RPMI7951 (cell line): ENCODE measurements at places on chromosomes 2 and 18. TPM values are rescaled to one million over a fixed set of nuclear protein-coding genes. Genes with fewer than 3 reads are reported as not detected.

The SNTG2 gene
- total RNA-seq: not detected in 2 replicates

GRCh38 chr2:24717263-24717951 lies 75.8 kb downstream of the PTRHD1 start:
- DNase-seq: no peak

DNA sequence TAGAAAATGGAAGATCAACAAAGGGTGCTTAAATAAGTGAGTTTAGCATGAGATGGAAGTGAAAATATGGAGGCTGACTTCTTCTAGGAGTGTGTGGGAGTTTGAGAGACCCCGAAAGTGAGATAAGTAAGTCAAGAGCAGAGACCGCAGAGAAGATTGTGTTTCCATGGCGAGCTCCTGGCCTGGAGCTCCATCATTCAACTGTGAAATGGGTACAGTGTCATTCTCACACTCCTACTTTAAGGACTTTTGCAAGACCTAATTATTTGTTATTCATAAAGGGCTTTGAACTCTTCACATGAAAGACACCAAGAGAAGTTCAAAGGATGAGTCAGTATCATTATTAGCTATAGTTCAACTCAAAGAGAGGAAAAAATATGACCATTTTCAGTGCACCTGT lies 134.2 kb upstream of the PIK3C3 start:
- no peak for DNase-seq

- DNase-seq: no peak
Observed at GRCh38 chr2:174076040-174076439, 110.9 kb upstream of the SP3 start.

GRCh38 chr2:135638825-135639224 lies 102.8 kb upstream of the UBXN4 start:
- DNase-seq: no peak

GRCh38 chr18:58581265-58581664 lies 47.6 kb downstream of the ALPK2 start:
- DNase-seq: peak; percentile 98

- DNase-seq: peak; percentile 53
Observed at GRCh38 chr2:27901234-27901633, 10.7 kb downstream of the BABAM2 start.

The CASP8 gene
- 43.4 and 45.3 TPM in 2 replicates for total RNA-seq

The MC2R gene
- total RNA-seq: not detected in 2 replicates

DNA sequence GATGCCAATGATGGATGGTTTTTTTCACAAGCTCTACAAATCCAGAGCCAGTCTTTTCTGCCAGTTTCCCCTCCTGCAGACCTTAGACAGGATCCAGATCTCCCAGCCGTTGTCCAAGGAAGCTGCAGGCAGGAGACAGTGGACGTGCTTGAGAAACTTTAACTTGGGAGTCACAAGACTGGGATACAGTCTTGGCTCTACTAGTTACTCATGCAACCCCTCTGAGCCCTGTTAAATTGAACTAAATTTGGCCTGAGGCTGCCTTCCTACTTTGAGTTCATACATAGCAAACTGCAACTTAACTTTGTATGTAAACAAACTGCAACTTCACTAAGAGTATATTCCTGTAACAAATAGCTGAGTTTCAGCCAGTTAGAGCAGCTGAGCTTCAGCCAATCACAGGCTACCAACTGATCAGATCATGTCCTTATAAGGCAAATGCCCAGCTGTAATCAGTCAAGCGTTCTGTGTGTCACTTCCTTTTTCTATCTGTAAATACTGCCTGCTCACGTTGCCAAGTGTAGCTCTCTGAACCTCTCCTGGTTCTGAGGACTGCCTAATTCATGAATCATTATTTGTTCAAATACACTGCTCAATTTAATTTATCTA lies 140.9 kb downstream of the CAPN13 start:
- peak; percentile 97 for DNase-seq

The HDHD2 gene
- total RNA-seq: 15.1 and 16.8 TPM in 2 replicates

DNA sequence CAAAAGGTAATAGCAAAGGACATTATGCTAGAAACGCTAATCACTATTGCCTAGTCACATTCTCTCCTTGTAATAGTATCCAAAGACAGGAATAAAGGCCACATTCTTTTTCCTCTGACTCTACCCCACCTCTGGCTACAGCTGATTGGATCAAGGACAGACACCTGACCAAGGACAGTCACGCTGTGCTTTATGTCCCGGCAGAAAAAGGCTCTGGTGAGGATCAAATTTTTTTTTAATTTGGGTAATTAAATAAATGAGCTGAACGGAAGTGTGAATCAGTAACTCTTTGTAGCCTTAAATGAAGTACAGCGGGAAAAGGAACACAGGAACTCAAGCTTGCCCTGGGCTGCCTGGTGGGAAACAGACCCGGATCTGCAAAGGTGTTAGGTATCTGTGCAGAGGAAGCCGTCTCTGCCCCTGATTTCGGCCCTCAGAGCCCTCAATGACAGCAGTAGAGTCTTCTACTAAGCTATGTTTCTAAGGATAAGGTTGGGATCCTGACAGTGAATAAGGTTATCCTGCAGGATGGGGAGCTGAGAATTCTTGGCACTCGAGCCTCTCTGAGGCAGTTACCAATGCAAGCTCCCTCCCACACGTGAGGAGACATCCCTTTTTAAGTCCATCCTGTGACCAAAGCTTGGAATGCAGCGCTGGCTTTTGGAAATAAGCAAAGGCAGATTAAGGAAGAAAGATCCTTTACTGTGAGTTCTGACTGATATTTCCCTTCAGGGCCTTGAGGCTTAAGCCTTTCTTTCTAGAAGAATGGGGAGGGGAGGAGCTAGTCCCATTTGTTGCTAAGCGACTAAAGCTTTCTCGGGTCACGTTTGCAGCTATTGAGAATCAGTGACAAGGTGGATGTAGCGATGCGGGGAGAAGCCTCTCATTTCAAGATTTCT lies 37.8 kb upstream of the IKZF2 start:
- peak; percentile 69 for DNase-seq

The SAG gene
- 0.12 TPM in 1 of 2 replicates, not detected in the other for total RNA-seq

The DYNAP gene
- not detected in 2 replicates for total RNA-seq

The SMAD2 gene
- 65.6 and 73.3 TPM in 2 replicates for total RNA-seq

- DNase-seq: no peak
Observed at GRCh38 chr2:232875256-232876121, 5.4 kb downstream of the SNORC start.

GRCh38 chr2:136250131-136250530 lies 132.2 kb upstream of the CXCR4 start:
- DNase-seq: no peak

DNA sequence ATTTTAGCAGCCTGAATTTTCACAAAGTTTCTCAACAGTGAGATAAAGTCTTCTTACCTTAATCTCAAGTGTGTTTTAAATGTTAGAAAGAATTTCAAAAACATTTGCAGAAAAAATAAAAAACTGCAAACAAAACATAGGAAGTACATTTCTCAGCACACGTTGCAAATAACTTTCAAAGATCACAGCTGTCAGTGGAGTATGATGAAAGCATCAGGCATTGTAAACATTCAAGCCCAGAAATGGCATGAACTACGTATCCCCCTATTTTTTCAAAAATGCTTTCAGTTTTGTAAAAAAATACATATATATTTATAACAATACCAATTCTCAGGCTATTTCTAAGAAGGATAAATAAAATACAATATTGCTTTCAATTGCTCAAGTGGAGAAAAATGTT lies 320.6 kb upstream of the TFPI start:
- no peak for DNase-seq

GRCh38 chr2:198220763-198221610 lies 416.6 kb downstream of the PLCL1 start:
- DNase-seq: no peak

DNA sequence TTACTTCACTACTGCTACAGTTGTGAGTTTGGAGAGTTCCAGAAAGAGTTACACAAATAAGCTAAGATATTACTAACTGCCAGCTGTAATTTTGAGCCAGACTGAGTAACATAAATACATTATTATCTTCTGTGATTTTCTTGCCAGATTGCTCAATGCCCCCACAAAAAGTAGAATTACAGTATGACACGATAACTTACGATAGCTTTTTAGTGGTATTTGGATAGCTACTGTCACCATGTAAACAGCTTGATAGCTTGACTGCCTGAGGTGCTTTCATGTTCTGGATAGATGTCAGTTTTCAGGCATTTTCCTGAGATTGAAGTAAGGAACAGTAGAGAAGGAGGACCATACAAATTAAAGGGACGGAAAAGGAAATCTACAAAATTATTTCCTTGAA lies 533.3 kb downstream of the SOCS6 start:
- no peak for DNase-seq

- peak; percentile 2 for DNase-seq
Observed at GRCh38 chr18:50578651-50579050, 18.8 kb downstream of the MAPK4 start.

DNA sequence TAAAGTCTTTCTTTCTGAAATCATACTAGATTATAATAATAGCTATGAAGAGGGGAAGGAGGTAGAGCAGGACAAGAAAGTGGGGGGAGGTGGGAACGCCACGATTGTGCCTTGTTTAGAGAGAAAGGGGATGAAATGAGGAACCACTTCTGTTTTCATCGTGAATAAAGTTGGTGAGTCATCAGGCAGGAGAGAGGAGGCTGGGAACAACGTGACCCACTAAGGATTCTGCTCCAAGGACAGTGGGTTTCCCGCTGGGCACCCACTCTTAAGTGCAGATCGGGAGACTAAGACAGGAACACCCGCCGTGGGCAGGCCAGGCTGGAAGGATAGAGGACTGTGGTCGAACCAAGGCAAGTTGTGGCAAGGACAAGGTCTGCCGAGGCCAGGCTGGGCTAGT lies 158.2 kb downstream of the L3MBTL4 start:
- DNase-seq: no peak

DNA sequence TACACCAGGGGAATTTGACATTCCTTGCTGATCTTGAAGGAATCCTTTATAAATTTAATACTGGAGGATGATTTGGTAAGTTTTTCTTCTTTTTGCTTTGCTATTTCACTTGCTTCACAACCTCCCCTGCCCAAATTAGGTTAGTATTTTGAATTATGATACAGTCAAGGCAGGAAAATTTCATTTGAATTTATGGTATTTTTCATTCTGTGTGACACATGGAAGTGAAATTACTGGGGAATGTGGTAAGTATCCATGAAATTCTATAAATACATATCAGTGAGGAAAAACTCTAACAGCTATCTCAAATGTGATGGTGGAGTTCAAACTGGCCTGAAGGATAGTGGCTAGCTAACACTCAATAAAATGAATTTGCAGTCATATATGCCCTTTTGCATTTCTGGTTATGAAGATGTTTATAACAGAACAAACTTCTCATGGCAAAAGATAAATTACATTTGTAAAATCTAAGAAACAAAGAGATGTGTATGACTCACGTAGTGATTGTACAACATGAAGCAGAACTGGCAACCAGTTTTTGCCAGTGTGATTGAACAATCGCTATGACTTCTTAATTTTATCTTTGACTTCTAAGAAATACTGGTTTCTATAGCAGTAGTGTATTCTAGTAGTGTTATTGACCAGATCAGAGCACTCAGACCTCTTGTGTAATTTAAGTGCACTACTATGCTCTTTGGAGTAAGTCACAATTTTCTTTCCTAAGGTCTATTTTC lies 152.6 kb downstream of the IKZF2 start:
- DNase-seq: no peak

DNA sequence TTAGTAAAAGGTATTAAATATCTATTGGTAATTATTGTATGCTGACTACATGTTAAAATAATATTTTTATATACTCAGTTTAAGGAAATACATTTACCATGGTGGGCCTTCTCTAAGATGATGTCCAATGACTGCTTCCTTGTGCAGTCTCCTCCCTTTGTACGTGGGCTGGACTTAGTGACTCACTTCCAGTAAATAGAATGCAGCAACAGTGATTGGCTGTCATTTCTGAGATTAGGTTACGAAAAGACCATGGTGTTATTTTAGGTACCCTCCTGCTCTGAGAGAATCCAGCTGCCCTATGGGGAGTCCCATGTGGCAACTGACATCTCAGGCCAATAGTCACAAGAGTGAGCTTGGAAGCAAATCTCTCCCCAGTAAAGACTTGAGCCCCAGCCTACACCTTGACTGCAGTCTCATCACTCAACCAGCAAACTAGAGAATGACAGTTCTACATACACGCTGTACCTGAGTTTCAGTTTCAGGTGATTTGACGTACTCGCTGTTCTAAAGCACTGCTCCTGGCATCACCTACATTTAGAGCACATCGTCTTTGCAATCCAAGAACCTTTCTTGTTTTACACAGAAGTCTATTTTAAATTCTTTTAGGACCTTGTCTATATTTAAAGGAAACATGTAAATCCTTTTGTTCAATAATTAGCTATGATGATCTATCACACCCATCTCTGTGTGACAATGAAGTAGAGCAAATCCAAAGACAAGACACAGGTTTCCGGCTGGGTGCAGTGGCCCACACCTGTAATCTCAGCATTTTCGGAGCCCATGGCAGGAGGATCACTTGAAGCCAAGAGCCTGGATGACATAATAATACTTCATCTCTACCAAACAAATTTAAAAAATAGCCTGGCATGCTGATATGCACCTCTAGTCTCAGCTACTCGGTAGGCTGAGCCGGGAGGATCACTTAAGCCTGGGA lies 87.2 kb downstream of the COBLL1 start:
- no peak for DNase-seq

The SLC38A11 gene
- total RNA-seq: not detected in 2 replicates

The TNFRSF11A gene
- 0.10 and 0.36 TPM in 2 replicates for total RNA-seq

The GAL3ST2 gene
- total RNA-seq: not detected in 2 replicates

- no peak for DNase-seq
Observed at GRCh38 chr2:6089474-6089873, 397.3 kb downstream of the SOX11 start.

- peak; percentile 78 for DNase-seq
Observed at GRCh38 chr18:48529796-48530195, 9.0 kb upstream of the CTIF start.

- peak; percentile 18 for DNase-seq
Observed at GRCh38 chr2:227774011-227774624, 28.4 kb downstream of the SCYGR8 start.

The C2orf92 gene
- 3.3 and 4.9 TPM in 2 replicates for total RNA-seq

The FOXI3 gene
- not detected in 2 replicates for total RNA-seq

DNA sequence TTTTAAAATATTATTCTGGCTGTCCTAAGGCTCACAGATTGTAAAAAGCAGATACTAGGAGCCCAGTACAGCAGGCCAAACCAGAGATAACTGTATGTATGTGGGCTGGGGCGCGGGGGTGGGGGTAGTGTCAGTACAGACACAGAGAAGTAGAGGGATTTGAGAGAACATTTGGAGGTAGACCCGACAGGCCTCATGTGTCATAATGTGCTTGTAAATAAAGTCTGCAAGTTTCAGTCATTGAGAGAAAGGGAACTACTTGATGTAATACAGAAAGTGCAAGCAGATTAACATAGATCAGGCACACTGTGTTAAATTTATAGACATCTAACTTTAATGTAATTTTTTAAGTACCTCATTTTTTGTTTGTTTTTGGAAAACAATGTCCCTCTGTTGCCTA lies 7.4 kb upstream of the POLI start:
- DNase-seq: no peak

The ALPP gene
- total RNA-seq: not detected in 2 replicates

GRCh38 chr2:100887713-100888495 lies 68.0 kb downstream of the NPAS2 start:
- DNase-seq: peak; percentile 51

The VIL1 gene
- total RNA-seq: not detected in 2 replicates

The CTAGE1 gene
- total RNA-seq: 0.68 and 1.3 TPM in 2 replicates

- no peak for DNase-seq
Observed at GRCh38 chr2:182207049-182207746, 219.6 kb downstream of the PDE1A start.

GRCh38 chr2:222196159-222196558 lies 102.6 kb downstream of the PAX3 start:
- peak; percentile 30 for DNase-seq
